ENCODE measurements at places on chromosomes 7 and 10. TPM values are rescaled to one million over a fixed set of nuclear protein-coding genes. Genes with fewer than 3 reads are reported as not detected.

The ETV1 gene
- 39.9 TPM for polyA plus RNA-seq

The NKX6-2 gene
- 10.9 TPM for polyA plus RNA-seq

The PRLHR gene
- polyA plus RNA-seq = 0.07 TPM

The TRIM56 gene
- 10.0 TPM for polyA plus RNA-seq

The CPA2 gene
- not detected for polyA plus RNA-seq

The PKD2L1 gene
- not detected for polyA plus RNA-seq

The DMBT1 gene
- polyA plus RNA-seq = 0.05 TPM

The SPDYE2B gene
- not detected for polyA plus RNA-seq

The OR2A1 gene
- polyA plus RNA-seq = 1.6 TPM

The NPSR1 gene
- not detected for polyA plus RNA-seq

The FAM25G gene
- polyA plus RNA-seq = not detected

The IRF5 gene
- 0.37 TPM for polyA plus RNA-seq

The FKBP6 gene
- 0.15 TPM for polyA plus RNA-seq

The MRLN gene
- not detected for polyA plus RNA-seq

The NUTM2B gene
- polyA plus RNA-seq = not detected

The ARHGAP12 gene
- polyA plus RNA-seq = 27.5 TPM

The PHKG1 gene
- not detected for polyA plus RNA-seq

The RPEL1 gene
- 0.21 TPM for polyA plus RNA-seq

The AKR1C4 gene
- not detected for polyA plus RNA-seq

The GPR85 gene
- not detected for polyA plus RNA-seq

The RET gene
- 5.5 TPM for polyA plus RNA-seq

The NEUROG3 gene
- not detected for polyA plus RNA-seq

The PYROXD2 gene
- 2.6 TPM for polyA plus RNA-seq

The VWDE gene
- 24.6 TPM for polyA plus RNA-seq

The GHITM gene
- polyA plus RNA-seq = 95.9 TPM

The HEPACAM2 gene
- polyA plus RNA-seq = not detected

The EDRF1 gene
- polyA plus RNA-seq = 20.1 TPM

The FUOM gene
- 33.0 TPM for polyA plus RNA-seq

The PAPSS2 gene
- 12.9 TPM for polyA plus RNA-seq

The TMEM176A gene
- polyA plus RNA-seq = 0.66 TPM

The RBP3 gene
- not detected for polyA plus RNA-seq

The STOX1 gene
- polyA plus RNA-seq = 1.7 TPM

The MKI67 gene
- polyA plus RNA-seq = 88.7 TPM

The OTUD1 gene
- 2.5 TPM for polyA plus RNA-seq

The EIF5AL1 gene
- polyA plus RNA-seq = 21.4 TPM

The SMKR1 gene
- 1.7 TPM for polyA plus RNA-seq

The TEX36 gene
- polyA plus RNA-seq = not detected

The TFPI2 gene
- 18.1 TPM for polyA plus RNA-seq

The ATG9B gene
- polyA plus RNA-seq = 3.2 TPM

The LGI1 gene
- polyA plus RNA-seq = 0.31 TPM

The LDB3 gene
- 0.16 TPM for polyA plus RNA-seq

The BMI1 gene
- 2.0 TPM for polyA plus RNA-seq

The OR9A2 gene
- polyA plus RNA-seq = not detected

The RAPGEF5 gene
- polyA plus RNA-seq = 7.1 TPM

The ICA1 gene
- 75.4 TPM for polyA plus RNA-seq

The HHEX gene
- polyA plus RNA-seq = 2.0 TPM

The C7orf25 gene
- 1.2 TPM for polyA plus RNA-seq

The WNT8B gene
- polyA plus RNA-seq = 0.26 TPM

The CCDC146 gene
- 0.87 TPM for polyA plus RNA-seq

The CHST3 gene
- 0.94 TPM for polyA plus RNA-seq

The CFAP70 gene
- 0.87 TPM for polyA plus RNA-seq

The PPP1R17 gene
- 2.4 TPM for polyA plus RNA-seq

The FAM149B1 gene
- 14.7 TPM for polyA plus RNA-seq
